ENCODE measurements at places on chromosomes 5 and 9.
A peak's percentile ranks its signal among the peaks of the same experiment; 100 is the strongest.

- DNase-seq: no peak
These were observed 586.4 kb downstream of the ACTL7B start for GRCh38 chr9:108269371-108269770.

DNA sequence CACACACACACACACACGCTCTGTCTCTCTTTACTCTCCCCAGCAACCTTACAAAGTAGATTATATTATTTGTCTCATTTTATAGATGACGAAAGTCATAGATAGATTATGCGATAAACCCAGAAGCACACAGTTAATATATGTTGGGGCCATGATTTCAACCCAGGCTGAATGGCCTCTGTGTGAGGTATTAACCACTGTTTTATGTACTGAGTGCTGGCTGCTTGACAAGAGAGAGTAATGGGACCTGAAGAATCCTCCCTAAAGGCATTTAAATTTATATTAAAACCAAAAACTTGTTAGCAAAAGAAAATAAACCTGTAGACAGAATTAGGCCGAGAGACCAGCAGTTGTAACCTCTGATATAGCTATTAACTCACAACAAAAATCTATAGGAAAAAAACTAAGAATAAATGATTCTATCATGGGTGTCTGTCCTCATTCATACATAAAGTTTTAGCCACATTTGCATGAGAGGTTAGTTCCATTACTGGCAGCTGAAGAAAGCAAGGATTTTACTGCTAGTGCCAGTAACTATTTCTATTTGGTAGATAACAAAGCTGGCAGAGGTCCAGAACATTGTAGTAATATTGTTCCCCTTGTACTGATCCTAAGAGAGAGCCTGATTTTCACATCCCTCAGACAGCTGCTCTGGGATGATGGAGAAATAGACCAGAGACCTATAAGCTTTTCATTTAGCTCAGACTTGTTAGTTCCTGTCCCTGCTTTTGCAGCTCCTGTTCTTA, 250.9 kb downstream of the ADGRV1 start:
- no peak for DNase-seq

DNA sequence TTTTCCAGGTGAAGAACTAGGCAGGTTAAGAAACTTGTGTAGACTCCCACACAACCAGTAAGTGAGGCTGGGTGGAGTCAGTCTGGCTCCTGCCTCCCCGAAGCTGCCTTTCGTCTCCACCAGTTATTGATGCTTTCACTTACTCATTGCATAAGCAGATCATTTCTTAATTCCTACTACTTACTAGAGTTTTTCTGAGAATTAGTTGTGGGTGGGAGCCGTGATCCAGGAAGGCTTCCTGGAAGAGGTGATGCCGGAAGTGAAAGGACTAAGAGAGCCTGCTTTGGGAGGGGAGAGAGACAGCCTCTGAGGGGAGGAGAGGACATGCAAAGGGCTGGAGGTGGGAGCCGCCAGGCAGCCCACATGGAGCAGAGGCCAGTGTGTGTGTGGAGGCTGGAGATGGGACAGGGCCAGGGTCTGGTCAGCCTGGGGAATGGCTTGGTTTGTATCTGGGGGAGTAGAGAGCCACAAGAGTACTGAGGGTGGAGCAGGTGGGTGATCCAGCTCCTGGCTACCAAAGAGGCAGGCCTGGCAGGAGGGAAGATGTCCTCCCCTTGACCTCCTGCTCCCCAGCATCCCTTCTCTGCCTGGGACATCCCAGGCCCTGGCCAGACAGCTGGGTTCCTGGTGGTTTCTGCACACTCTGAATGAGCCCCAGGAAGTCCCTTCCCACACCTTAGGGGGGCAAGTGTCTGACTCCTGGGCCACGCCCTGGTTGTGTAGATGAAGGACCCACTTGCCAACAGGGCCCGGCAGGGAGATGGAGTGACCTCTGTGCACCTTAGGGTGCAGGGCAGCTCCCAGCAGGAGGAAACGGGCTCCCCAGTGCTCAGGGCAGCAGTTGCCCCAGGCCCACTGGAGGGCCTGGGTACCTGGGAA, 12.2 kb upstream of the CARD19 start:
- DNase-seq: peak; percentile 57

DNA sequence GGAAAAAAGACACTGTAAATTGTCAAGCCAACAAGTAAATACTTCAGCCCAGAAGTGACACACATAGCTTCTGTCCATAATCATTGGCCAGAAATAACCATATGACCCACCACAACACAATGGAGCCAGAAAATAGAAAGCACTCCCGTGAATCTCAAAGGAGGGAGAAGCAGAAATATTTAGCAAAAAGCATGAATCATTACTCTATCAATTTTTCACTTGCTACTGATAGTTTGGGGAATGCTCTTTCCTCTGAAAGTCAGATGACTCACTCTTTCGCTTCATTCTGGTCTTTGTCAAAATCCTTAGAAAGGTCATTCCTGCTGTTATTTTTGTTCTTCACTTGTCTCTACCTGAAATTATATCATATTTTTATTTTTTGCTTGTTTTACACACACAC, 312.6 kb downstream of the TMEM232 start:
- no peak for DNase-seq

DNA sequence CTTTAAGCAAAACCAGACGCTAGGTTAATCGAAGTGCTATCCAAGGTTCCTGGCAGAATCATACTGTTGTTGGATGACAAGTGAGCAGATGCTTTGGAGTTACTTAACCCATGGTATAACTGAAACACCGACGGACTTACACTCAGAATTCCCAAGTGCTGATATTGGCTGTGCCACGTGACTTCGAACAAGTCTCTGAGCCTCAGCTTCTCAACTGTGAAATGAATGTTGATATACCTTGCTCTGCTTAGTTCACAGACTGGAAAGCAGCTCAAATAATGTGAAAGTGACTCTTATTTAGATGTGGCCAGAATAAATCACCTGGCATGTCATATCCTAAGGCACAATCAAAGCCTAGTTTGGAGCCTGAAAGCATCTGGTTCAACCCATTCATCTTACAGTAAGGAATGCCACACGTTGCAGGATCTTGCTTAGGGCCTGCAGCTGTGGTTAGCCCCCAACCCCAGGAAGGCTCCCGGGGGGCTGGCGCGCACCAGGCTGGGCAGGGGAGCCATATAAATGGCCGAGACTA, 759 bp downstream of the GEMIN5 start:
- DNase-seq: no peak

DNA sequence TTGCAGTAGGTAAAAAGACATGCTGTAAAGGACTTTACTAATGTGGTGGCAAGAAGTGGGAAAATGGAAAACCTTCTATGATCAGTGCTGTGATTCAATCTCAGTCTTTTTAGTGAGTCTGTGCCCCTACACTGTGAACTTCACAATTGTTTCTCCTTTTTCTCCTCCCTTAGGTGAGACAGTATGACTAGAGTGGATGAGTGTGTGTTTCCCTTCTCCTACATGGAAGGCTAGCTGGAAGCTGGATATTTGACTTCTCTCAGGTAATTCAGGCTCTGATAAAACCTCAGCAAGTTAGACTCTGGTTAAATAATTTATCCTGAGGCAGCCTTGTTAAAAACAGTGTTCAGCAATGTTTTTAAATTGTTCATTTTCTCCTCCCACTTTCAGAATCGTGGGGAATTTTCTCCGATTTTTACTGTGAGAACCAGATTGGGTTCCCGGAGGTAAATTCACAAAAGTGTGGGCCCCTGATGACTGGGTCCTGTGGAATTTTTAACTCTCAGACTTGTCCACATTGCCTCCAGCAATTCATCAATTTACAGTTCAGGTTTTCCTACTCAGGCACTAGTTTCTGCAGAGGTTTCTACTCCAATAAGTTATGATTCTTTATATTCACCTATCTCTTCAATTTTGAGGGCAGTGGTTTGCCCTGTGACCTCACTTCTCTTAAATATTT, 149.1 kb upstream of the PIK3R1 start:
- no peak for DNase-seq

- no peak for DNase-seq
These were observed 1783.5 kb upstream of the WWC1 start for GRCh38 chr5:166507810-166508425.

DNA sequence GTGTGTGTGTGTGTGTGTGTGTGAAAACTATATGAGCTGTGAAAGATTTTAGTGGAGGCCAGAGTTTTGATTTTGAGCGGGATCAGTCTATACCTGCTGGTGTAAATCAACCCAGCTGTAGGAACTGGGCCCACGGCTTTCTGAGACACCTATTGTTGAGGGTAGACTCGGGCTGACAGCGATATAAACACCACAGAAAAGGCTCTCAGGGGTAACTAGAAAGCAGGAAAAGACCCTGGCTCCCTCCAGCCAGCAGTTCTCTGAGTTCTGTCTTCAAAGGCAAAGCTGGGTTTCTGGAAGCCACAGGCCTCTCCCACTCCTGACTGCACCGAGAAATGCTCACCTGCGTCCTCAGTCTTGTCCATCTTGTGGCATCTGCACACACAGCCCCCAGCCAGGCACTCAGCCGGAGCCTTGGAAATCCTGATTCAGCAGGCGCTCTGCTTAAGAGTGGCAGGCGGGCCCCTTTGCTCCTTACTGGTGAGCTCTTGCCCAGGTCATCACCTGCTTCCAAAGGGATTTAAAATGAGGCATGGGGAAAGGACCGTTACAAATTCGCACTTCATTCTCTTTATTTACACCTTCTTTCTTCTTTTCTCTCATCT, 223.3 kb downstream of the NDUFS4 start:
- DNase-seq: no peak

DNA sequence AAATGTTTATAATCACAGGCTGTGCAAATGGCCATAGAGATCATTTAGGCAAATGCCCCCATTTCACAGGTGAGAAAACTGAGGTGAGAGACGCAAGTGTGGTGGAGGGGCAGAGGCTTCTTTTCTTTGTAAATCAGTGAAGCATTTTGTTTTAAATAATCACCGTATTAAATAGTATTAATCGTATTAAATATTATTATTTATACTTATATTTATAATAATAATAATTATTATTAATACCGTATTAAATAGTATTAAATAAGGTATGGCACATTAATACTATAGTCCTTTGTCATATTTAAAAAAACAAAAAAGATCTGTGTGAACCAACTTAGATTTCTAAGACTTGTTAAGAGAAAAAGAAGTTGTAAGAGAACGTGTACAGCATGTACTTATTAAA, 32.6 kb upstream of the SH3PXD2B start:
- DNase-seq: no peak

DNA sequence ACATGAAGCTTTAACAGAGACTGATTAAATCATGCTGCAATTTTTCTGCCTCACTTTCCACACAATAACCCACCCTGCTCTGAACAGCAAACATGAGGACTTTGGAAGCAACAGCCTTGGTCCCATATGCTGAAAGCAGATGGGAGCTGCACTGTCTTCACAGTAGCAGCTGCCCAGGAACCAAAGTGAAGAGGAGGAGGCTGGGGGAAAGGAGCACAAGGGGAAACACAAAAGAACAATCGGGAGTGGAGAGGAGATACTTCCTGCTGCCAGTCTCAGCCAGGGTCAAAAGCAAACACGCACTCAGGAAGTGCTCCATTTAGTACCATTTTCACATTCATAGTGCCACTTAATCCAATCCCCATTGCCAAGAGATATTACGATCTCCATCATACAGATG, 183.3 kb upstream of the PUM3 start:
- DNase-seq: no peak

DNA sequence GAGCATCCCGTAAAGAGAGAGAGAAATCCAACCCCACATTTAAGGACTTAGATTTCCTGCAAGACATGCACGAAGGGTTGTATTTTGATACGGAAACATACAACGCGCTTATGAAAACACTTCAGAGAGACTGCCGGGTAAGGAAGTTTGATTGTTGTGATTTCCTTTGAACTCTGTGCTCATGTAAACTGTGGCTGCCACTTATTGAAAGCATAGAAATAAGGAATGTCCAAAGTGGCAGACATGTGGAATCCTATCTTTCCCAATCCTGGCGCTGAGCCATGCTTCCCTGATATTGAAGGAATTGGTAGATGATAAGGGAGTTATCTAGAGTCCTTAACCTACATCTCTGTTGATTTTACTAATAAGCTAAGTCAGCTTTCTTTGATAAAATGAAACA, 119.4 kb downstream of the PRKACG start:
- no peak for DNase-seq

- DNase-seq: no peak
These were observed 475 bp downstream of the DDX31 start for GRCh38 chr9:132669319-132669697.

DNA sequence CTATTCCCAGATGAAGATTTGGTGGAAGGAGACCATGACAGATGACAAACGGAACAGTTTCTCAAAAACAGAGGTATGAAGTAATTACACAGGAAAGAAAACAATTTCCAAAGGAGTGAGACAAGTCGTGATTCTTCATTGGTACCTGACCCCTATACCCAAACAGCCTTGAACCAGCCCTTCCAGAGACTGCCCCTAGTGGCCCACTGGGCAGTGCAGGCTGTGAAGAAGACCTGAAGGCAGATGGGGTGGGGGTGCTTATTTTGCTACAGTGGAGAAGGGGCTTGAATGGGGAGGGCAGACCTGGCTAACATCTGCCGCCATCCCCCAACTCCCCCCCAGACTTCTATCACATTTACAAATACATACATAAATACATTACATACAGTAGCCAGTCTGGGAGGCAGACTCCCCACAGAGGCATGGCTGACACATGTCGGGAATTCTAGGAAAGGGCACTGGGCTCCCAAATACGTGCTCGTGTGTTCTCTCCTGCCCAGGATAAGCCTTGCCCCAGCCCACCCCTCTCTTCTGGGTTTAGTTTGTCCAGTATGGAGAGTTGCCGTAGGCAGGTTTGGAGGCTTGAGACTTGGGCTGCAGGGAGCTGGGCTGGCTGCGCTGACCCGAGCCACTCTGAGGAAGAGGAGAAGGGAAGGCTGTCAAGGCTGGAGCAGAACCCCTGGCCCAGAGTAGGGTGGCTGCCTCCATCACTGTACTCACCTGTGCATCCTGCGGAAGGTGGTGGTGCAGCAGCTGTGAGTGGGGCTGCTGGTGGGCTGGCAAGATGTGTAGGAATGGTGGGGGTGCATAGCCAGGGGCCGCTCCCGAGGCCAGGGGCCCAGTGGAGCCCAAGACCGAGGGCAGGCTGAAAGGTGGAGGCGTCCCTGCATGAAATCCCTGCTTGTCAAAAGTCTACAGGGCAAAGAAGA, 105.3 kb downstream of the UBE2R2 start:
- DNase-seq: no peak

DNA sequence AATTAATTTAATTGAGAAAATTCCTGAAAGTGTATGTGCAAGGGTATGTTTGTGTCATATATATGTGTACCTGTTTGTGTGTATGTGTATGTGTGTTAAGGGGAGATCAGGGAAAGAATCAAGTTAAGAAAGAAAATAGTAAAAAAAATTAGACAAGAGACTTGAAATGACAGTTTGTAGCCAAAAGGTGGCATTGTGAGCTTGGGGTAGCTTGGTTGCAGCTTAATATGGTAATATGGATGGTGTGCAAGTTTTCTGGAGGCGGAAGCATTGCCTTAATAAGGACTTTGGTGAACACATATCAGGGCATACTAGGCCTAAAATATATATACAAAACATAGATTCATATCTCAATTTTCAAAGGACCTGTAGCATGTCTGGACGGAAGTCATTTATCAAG, 129.9 kb downstream of the INSYN2B start:
- DNase-seq: no peak

DNA sequence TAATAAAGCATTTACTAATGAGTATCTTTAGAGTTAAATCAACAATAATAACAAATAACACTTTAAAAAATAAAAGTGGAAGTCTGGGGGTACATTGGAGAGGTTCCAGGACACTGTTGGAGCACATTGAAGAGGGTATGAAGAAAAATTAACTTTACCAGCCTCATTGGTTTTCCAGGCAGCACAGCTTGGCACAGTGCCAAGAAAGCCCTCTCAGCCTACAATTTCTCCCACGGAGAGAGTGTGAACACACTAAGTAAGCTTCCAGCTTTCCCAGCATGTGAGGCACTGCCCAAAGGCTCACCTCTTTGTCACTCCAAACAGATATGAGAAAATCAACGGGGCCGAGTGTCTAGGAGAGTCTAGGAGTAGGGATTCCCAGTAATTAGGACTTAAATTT, 1912.8 kb upstream of the NUDT12 start:
- no peak for DNase-seq
